Fibroblast of villous mesenchyme (primary cell): ENCODE measurements at places on chromosomes 7 and 10.
A peak's percentile ranks its signal among the peaks of the same experiment; 100 is the strongest.

DNA sequence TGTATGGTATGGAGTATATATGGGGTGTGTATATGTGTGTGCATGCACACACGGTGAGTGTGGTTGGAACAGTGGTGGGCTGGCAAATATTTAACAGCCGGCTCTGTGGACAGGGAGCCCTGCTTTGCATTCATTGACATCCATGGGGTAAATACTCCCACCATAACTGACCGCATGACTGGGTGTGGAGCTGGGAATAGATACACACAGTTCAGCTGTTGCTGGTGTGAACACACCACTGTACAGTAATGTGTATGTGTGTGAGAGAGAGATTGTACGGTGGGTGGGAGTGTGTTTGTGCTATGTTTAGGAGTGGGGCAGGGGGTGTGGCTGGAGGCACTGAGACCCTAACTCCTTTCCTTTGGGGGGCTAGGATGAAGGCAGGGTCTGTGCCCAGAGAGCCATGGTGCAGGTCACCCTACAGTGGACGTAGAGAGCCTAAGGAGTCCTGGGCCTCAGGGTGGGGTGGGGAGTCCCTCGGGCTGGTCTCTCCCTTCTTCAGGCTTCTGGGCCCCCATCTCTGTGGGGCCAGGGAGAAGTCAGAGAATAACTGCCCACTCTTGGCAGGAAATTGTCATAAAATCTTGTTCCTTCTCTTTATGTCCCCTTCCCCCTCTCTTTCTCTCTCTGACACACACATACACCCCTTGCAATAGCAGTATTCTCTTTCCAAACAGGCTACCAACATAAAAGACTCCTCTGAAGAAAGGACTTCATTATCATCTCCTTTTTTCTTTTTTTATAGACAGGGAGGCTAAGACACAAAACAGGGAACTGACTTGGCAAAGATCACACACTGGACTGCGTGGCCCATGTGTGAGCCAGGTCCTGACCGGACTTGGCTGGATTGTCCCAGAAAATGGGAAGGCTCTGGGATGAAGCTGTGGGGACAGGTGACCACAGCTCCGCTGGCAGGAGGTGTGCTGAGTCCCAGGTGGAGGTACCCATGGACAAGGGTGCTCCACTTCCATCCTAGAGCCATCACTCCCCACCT lies 3.2 kb downstream of the SFRP5 start:
- DNase-seq, result no peak

DNA sequence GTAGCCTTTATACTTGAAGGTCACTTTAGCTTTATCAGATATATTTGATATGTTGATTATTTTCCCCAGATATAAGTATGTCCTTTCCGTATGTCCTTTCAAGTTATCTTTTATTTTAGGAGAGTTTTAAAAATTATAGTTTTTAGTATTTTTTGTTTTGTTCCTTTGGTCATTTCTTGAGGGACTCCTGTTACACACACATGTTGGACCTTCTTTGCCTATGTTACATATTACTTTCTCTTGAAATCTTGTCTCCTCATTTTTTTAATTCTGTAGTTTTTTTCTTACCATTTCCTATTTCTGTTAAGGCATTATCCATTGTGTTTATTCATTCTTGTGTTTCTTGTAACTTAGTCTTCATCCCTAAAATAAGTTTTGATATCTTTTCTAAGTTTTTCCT lies 23.9 kb downstream of the GLCCI1 start:
- DNase-seq, result no peak

GRCh38 chr10:79482741-79483140 lies 29.6 kb upstream of the EIF5AL1 start:
- no peak for DNase-seq

DNA sequence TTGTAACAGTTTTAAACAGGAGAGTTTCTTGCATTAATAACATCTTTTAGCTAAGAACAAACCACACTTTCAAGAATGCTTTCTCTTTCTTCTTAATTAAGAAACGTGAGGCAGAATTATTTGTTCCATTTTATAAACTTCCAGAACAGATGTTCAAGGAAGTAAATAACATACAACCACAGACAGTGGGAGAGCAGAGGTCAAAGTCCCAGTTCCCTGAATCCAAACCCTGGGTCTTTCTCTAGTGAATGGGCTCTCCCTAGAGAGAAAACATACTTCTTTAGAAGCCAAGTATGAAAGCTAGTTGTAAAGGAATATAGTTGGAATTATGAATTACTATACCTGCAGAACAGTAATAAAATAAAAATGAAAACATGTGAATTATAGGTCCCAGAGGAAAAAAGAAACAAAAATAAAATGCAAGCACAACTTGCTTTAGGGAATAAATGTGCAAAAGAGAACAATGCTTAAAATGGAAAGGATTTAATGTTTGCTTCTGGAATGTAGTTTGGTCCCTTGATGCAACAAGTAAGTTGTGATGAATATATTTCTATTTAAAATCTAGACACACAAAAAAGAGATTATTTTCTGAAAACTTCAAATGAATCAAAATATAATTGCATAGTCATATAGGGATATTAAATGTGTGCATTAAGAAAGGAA lies 6.0 kb downstream of the OR6B1 start:
- peak; percentile 65 for DNase-seq

DNA sequence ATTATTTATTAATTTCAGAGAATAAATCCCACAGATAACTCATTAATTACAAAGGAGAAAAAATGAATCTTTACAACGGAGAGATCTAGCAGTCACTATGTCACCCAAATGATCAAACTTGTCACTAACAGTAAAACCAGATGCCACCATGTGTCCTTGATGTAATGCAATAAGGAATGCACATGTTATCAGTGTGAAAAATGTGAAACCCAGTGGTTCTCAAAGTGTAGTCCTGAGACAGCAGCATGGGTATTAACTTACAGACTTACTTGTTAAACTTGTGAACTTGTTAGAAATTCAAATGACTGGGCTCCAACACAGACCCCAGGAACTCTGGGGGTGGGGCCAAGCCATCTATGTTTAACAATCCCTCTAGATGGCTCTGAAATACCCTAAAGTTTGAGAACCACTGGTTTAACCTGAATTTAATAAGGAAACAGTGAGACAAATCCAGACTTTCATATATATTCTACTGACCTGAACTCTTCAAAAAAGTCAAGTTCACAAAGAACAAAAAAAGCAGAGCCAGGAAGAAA lies 77.4 kb downstream of the RNLS start:
- no peak for DNase-seq

GRCh38 chr10:58023341-58024073 lies 244.2 kb downstream of the IPMK start:
- peak; percentile 71 for DNase-seq

GRCh38 chr7:100091411-100092181 lies 2.8 kb downstream of the COPS6 start:
- DNase-seq, result no peak

DNA sequence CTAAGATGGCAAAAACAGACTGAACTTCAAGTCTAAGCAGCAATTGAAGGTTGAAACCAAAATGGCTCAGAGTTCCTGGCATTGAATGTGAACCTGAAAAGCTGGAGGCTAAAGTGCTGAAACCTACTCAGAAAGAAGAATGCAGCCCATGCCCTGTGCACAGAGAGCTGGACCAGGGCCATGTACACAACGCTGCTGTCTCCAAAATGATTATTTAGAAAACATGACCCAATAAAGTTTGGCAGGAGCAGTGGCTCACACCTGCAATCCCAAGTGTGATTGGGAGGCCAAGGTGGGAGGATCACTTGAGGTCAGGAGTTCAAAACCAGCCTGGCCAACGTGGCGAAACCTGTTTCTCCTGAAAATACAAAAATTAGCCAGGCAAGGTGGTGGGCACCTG lies 158.9 kb downstream of the AKR1D1 start:
- DNase-seq, result no peak

DNA sequence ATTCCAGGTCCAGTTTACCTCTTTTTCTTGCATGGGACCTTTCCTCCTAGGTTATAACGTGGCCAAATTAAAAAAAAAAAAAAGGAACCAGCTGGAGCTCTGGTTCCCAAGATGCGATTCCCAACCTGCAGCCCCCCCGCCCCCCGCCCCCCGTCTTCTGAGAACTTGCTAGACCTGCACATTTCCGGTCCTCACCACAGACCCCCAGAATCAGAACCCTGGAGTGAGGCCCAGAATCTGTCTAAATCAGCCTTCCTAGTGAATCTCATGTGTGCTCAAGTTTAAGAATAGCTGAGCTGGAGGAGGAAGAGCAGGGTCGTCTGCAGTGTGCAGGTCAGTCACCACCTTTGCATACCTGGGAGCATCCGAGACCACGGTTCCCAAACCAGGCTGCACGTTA lies 144.2 kb downstream of the KLF6 start:
- DNase-seq, result no peak

GRCh38 chr7:152527610-152528032 lies 91.8 kb upstream of the KMT2C start:
- peak; percentile 25 for DNase-seq

GRCh38 chr7:142414135-142414534 lies 156.3 kb upstream of the PRSS58 start:
- DNase-seq, result no peak

DNA sequence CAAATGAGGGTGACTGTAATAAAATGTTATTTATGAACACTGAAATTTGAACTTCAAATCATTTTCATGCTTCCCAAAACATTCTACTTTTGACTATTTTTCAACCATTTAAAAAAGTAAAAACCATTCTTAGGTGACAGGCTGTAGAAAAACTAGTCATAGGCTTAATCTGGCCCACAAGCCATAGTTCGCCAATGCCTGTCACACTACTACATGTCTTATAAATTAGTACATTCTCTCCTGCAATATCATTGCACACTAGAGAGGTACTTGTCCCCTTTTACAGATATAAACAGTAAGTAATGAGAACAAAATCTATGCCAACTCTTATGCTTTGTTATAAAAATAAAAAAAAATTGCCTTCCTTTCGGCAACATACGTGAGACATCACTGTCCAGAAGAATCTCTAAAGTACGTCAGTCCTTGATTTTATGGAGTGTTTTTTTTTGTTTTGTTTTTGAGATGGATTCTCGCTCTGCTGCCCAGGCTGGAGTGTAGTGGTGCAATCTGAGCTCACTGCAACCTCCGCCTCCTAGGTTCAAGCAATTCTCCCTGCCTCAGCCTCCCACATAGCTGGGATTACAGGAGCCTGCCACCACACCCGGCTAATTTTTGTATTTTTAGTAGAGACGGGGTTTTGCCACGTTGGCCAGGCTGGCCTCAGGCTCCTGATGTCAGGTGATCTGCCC lies 23.2 kb downstream of the UPF2 start:
- DNase-seq, result peak; percentile 86

GRCh38 chr10:69910561-69910960 lies 108.9 kb downstream of the COL13A1 start:
- DNase-seq, result no peak

GRCh38 chr7:28067171-28067570 lies 113.4 kb downstream of the JAZF1 start:
- no peak for DNase-seq

DNA sequence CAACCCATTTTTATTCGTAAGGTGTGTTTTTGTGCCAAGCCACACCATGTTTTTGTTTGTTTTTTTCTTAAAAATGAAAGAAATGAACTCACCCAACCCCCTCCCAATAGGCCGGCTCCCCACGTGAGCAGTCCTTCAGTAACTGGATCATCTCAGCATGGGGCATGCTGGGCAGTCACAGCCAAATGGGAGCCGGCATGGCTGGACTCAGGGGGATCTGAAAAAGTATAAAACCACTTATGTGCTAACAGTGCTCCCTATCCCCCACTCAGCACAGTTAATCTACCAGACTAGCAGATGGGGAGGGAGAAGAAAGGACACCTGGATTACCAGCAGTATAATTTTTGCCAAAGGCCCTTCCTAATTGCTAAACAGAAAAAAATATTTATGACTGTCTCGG lies 39.3 kb downstream of the BAZ1B start:
- no peak for DNase-seq

DNA sequence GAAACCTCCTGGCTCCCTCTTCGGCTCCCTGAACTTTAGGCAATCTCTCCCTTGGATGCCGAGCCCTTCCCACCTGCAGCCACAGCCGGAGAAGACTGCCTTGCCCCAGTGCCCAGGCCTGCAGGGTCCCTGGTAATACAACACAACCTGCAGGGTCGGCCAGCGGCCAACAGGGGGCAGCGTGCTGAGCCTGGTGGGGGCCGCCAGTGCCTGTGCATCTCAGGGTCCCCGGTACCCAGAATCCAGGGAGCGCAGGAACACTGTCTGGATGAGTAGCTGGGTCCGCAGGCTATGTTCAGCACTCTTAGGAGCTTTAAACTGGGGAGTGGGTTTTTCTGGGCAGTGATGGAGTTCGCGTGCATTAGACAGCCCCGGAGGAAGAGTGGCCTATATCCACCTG lies 17.5 kb upstream of the C10orf71 start:
- no peak for DNase-seq

DNA sequence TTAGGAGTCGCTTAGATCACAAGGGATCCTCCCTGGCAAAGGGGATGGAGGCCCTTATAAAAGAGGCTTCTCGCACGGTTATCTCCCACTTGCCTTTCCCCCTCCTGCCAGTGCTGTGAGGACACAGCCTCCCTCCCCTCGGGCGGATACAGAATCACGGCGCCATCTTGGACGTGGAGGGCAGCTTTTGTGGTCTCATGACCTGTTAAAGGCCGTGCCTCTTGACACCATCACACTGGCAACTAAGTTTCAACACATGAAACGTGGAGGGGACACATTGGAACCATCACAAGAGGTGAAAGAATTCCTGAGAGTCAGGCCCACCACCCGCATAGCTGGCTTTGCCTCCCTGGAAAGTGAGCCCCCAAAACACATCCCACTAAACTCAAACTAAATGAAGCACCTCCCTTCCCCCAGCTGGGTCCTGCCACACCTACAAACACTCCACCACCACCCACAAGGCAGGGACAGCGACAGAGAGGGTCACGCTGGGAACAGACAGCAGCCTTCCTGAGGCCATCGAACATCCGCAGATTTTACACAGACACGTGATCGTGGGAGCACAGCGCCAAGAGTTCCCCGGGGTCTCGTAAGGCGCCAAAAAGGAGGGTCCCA lies 110.6 kb downstream of the TCERG1L start:
- DNase-seq, result no peak

DNA sequence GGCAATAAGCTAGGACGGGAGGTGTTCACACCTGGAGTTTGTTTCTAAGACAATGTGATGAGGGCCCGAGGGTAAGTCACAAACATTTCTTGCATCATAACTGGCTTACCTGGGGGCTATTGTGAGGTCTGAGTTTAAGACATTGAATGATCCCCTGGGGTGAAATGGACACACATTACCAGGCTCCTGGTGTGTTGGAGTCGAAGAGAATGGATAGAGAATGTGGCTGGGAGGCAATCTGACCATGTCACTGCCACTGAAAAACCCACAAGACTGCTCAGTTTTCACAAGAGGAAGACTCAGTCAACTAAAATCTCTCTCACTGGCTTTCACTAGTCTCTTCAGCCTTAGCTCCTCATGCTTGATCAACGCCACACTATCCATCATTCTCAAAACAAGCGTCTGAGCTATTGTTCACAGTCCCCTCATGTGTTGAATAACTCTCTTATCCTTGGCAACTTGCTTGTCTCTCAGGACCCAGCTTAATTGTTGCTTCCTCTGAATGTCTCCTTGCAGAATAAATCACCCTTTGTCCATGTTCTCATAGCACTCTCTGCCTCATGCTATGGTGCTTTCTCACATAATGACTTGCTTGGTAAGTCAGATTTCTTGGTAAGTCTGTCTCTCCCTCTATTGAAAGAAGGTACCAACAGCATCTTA lies at the start of gene C10orf120:
TSS of gene C10orf120 (minus strand) at position 51 of the 660 bp plus-strand sequence. CDS start 56 bp downstream, outside the sequence.
- DNase-seq, result no peak
